ENCODE measurements at places on chromosomes 12 and 14. TPM values are rescaled to one million over a fixed set of nuclear protein-coding genes. Genes with fewer than 3 reads are reported as not detected.
A peak's percentile ranks its signal among the peaks of the same experiment; 100 is the strongest.

Gene RHOF
- 4.1 TPM for polyA plus RNA-seq

Gene KRT2
- polyA plus RNA-seq = not detected

Gene GARIN6
- not detected for polyA plus RNA-seq

Gene MARK3
- polyA plus RNA-seq = 233 TPM

Gene METTL1
- 62.6 TPM for polyA plus RNA-seq

Gene GRIP1
- 0.54 TPM for polyA plus RNA-seq

- no peak overlapping the region for H3K27ac ChIP-seq
- H3K36me3 ChIP-seq = no peaks in the 10 kb centered on the region
- DNase-seq = no peak
- no peaks in the 10 kb centered on the region for H3K27me3 ChIP-seq
- H3K4me1 ChIP-seq = peaks cover 9% of the 10 kb centered on the region
- H3K4me3 ChIP-seq = no peak overlapping the region
Observed at GRCh38 chr14:22337938-22338337, 251.1 kb downstream of the DAD1 start.

DNA sequence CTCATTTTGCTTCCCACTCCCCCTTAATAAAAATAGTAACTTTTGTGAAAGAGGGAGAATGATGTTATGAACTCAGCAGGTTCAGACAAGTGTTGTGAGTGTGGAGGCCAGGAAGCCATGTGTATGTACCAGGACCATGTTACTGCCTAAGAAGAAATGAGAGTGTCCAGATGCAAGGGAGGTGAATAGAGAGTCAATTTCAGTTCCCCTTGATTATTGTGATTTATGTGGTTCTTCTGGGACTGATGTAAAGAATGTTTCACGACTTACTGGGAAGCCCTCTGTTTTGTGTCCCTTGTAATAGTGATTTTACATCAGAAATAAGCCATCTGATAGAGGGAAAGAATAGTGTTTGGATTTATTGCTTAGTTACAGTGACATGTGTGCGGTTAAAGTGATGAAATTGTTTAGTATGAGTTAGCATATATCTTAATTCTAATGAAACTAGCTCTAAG, 32.5 kb downstream of the FBXO34 start:
- peaks cover 35% of the 10 kb centered on the region for H3K4me1 ChIP-seq
- no peak overlapping the region for H3K4me3 ChIP-seq
- H3K27ac ChIP-seq = no peak overlapping the region
- no peak for DNase-seq

DNA sequence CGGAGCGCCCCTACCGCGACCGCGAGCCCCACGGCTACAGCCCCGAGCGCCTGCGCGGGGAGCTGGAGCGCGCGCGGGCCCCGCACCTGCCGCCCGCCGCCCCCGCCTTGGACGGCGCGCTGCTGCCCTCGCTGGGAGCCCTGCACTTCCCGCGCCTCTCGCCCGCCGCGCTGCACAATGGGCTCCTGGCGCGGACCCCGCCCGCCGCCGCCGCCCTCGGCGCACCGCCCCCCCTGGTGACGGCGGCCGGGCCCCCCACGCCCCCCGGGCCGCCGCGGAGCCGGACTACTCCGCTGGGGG, 27.0 kb downstream of the LRCOL1 start:
- no peak overlapping the region for H3K27ac ChIP-seq
- no peak overlapping the region for H3K4me3 ChIP-seq
- H3K4me1 ChIP-seq = no peaks in the 10 kb centered on the region

- no peak overlapping the region for H3K4me3 ChIP-seq
- H3K27me3 ChIP-seq = no peaks in the 10 kb centered on the region
- H3K4me1 ChIP-seq = peaks cover 10% of the 10 kb centered on the region
- no peaks in the 10 kb centered on the region for H3K36me3 ChIP-seq
- H3K27ac ChIP-seq = no peak overlapping the region
- peak; percentile 54 for DNase-seq
Observed at GRCh38 chr14:74401504-74402241, 24.3 kb downstream of the SYNDIG1L start.

DNA sequence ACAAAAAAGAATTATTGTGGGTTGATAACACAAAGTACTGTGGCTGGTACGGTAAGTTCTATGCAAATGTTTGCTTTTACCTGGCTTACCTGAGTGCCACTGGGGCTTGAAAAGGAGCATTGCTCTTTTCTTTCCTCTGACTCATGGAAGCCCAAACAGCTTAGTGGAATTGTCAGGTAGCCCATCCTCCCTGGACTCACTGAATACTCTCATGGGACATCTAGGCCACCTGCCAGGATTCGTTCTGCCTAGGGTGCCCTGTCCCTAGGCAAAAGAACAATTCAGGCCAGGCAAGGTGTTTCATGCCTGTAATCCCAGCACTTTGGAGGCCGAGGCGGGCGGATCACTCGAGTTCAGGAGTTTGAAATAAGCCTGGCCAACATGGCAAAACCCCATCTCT, 22.5 kb upstream of the YAF2 start:
- no peaks in the 10 kb centered on the region for H3K36me3 ChIP-seq
- no peaks in the 10 kb centered on the region for H3K27me3 ChIP-seq
- no peaks in the 10 kb centered on the region for H3K4me1 ChIP-seq
- H3K4me3 ChIP-seq = no peak overlapping the region
- no peak overlapping the region for H3K27ac ChIP-seq

DNA sequence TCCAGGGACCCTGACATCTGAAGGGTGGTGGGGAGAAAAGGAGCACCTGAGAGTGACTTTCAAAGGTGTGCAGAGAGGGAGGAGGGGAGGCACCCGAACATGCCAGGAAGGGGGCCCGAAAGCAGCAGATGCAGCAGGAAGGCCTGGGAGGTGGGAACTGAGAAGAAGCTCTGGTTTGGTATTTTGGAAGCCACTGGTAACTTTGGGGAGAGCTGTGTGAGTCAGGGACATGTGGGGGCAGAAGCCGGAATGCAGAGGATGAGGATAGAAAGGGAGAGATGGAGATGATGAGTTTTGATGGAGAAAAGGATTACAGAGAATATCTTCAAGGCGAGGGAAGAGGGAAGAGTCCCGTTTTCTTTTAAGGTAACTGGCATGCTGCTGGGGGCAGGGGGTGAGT, 50.1 kb downstream of the NRXN3 start:
- DNase-seq = no peak
- H3K4me1 ChIP-seq = no peaks in the 10 kb centered on the region
- H3K27me3 ChIP-seq = no peaks in the 10 kb centered on the region
- H3K36me3 ChIP-seq = no peaks in the 10 kb centered on the region

DNA sequence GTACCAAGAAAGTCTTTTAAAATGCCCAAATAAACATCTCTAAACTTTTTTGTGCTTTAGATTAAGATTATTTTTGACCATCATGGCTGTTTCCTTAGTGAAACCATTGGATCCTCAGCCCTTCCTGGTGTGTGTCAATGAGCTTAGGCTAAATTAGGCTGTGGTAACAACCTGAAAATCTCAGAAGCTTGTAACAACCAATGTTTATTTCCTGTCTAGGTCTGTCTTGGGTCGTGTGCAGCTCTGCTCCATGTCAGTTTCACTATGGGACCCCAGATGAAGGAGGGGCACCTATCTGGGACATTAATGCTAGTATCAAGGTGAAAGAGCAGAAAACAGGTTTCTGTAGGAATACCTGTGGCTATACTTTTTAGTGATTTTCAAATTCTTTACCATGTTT, 49.9 kb downstream of the KCNMB4 start:
- H3K27me3 ChIP-seq = no peaks in the 10 kb centered on the region
- H3K27ac ChIP-seq = no peak overlapping the region
- H3K4me1 ChIP-seq = no peaks in the 10 kb centered on the region
- H3K4me3 ChIP-seq = no peak overlapping the region

GRCh38 chr14:93228550-93228949, 21.5 kb downstream of the UBR7 start:
- H3K27me3 ChIP-seq = no peaks in the 10 kb centered on the region
- DNase-seq = no peak
- H3K4me3 ChIP-seq = no peak overlapping the region
- peaks cover 26% of the 10 kb centered on the region for H3K36me3 ChIP-seq

DNA sequence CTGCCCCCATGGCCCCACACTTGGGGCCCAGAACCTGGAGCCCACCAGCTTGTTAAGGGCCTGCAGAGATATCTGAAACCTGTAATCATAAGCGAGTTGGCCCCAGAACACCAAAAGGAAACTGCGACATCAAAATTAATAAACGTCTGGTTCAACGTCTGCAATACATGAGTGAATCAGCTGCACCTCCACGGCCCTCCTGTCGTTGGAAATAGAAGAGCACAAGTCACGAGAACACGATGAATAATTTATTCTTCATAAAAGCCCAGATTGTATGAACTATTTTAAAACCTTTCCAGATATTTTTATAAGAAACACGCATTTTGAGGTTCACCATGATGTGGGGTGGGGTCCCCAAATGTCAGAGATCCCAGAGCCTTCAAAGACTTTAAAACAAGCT, 9.7 kb upstream of the CMKLR1 start:
- no peaks in the 10 kb centered on the region for H3K27me3 ChIP-seq
- H3K4me1 ChIP-seq = no peaks in the 10 kb centered on the region
- H3K4me3 ChIP-seq = no peak overlapping the region
- H3K36me3 ChIP-seq = no peaks in the 10 kb centered on the region
- no peak overlapping the region for H3K27ac ChIP-seq

- no peaks in the 10 kb centered on the region for H3K27me3 ChIP-seq
- H3K4me1 ChIP-seq = peaks cover 84% of the 10 kb centered on the region
- H3K4me3 ChIP-seq = no peak overlapping the region
- DNase-seq = no peak
- H3K27ac ChIP-seq = peak overlapping the region; percentile 86
- no peaks in the 10 kb centered on the region for H3K36me3 ChIP-seq
Observed at GRCh38 chr12:122886851-122887818, 8.8 kb downstream of the VPS37B start.

DNA sequence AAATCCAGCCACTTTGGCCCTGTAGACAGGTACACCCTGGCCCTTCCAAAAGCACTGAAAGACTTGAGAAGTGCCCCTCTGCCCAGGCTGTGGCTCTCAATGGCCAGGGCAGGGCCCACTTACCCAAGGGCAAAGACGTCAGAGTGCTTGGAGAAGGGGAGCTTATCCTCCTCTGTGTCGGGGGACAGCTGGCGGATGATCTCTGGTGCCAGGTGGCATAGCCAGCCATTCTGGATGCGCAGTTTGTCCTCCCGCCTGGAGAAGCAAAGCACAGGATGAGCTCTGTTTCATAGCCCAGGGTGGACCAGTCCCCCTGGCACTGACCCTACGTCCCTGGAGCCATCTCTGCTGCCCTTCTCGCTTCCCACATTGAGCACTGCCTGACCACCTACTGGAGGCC, 114.9 kb upstream of the NOS1 start:
- no peak overlapping the region for H3K27ac ChIP-seq
- no peaks in the 10 kb centered on the region for H3K4me1 ChIP-seq
- DNase-seq = no peak
- no peaks in the 10 kb centered on the region for H3K27me3 ChIP-seq
- no peak overlapping the region for H3K4me3 ChIP-seq
- H3K36me3 ChIP-seq = no peaks in the 10 kb centered on the region

DNA sequence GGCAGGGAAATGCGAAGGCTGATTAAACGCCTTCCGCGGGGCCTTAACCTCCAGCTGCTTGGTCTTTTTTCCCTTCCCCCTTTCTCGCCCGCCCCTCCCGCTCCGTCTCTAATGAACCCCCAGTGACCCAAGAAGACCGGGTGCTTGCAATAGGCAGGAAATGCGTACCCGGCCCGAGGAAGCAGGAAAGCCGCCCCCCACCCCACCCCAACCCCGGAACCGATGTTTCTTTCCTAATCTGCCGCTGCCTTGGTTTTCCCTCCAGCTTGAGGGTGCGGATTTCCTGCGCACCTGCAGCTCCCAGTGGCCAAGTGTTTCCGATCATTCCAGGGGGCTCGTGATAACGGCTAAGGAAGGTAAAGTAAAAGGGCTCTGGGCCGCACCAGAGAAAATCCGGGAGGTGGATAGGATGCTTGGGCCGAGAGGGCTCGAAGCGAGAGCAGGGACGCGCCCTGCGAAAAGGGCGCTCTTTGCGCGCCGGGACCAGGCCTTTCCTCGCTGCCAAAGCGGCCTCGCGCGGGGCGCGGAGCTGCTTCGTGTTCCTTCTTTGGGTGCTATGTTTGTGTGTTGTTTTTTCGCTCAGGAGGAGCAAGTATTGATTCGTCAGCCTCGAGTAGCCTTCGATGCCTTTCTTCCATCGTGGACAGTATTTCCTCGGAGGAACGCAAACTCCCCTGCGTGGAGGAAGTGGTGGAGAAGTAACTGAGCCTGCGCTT, 983 bp downstream of the MYF6 start:
- H3K27me3 ChIP-seq = peaks cover 18% of the 10 kb centered on the region
- H3K27ac ChIP-seq = no peak overlapping the region
- H3K4me1 ChIP-seq = no peaks in the 10 kb centered on the region
- no peaks in the 10 kb centered on the region for H3K36me3 ChIP-seq

- H3K27ac ChIP-seq = no peak overlapping the region
- no peaks in the 10 kb centered on the region for H3K36me3 ChIP-seq
- H3K4me3 ChIP-seq = no peak overlapping the region
- no peaks in the 10 kb centered on the region for H3K4me1 ChIP-seq
Observed at GRCh38 chr14:56559182-56559581, 20.4 kb upstream of the TMEM260 start.

DNA sequence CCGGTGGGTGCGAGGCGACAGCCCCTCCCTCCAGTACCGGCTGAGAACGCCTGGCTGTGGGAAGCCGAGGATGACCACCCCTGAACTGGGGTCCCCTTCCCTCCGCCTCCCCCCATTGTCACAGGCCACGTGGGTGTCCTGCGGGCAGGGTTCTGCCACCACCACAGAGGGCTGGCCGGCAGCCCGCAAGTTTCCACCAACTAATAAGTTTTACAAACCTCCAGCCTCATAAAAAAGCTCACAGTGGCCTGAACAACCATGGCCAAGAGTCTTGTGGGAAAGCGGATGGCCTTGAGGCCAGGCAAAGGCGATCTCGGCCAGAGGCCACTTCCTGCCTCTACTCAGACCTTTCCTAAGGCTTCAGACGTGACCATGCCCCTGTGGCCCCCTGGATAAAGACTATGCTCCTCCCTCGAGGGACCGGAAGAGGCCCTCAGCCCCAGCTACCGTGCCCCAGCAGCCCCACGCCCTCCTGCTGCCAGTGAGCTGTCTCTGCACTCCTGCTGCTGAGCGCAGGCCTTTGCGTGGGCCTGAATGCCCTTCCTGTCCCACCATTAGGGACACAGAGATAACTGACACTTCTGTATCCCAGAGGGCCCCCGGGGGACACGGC, 46.1 kb upstream of the DLK1 start:
- H3K4me1 ChIP-seq = peaks cover 55% of the 10 kb centered on the region
- H3K27ac ChIP-seq = peak overlapping the region; percentile 38
- peak; percentile 78 for DNase-seq

- DNase-seq = no peak
- H3K36me3 ChIP-seq = no peaks in the 10 kb centered on the region
- no peaks in the 10 kb centered on the region for H3K27me3 ChIP-seq
- no peak overlapping the region for H3K4me3 ChIP-seq
- H3K4me1 ChIP-seq = no peaks in the 10 kb centered on the region
Observed at GRCh38 chr14:100150932-100151587, 8.4 kb downstream of the DEGS2 start.

DNA sequence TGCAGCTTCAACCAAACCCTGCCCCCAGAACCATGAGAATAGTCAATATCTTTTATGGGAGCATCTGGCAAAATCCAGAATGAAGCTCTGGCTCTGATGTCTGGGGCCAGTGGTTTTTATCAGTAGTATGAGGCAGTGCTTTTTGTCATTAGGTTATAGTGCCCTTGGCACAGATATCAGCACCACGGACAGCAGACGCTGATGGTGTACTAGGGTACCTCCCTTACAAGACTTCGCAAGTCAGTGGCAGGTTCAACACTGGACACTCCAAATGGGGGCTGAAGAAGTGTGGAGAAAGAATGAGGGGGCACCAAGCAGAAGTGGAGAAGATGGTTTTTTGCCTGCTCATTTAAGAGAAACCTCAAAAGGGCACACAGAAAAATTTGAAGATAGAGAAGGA, 68.2 kb upstream of the E2F7 start:
- H3K27me3 ChIP-seq = no peaks in the 10 kb centered on the region
- DNase-seq = no peak
- H3K27ac ChIP-seq = no peak overlapping the region
- no peaks in the 10 kb centered on the region for H3K36me3 ChIP-seq

- DNase-seq = no peak
- H3K27me3 ChIP-seq = no peaks in the 10 kb centered on the region
- H3K36me3 ChIP-seq = no peaks in the 10 kb centered on the region
- H3K4me3 ChIP-seq = no peak overlapping the region
- H3K4me1 ChIP-seq = no peaks in the 10 kb centered on the region
Observed at GRCh38 chr14:45664668-45665356, 411.8 kb upstream of the MIS18BP1 start.
